ENCODE measurements at places on chromosomes 4 and X.

GRCh38 chr4:1746919-1747602 is 25.7 kb downstream of the TACC3 start:
- DNase-seq = no peak

- no peak for DNase-seq
These were observed 116.0 kb downstream of the SOWAHB start for GRCh38 chr4:76781698-76782595.

DNA sequence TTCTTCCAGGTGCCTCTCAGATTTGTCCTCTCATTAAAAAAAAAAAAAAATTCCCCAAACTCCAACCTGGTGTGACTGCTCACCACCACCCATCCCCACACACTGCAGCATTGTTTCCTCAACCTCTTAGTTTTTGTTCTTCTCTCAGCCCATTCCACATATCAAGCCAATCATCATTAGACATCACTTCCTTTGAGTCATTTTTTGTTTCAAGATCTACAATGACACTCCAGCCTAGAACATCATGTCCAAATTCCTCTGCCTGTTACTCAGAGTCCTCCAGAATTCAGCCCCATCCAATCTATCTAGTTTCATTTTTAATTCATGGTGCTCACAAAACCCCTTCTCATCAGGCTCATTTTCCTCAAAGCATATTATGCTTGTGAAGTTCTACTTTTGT is 262.5 kb upstream of the TEX13A start:
- no peak for DNase-seq

- DNase-seq = no peak
These were observed 120.8 kb downstream of the DTHD1 start for GRCh38 chr4:36402008-36402758.

Data from right renal pelvis (tissue), 4 donors.